ENCODE measurements at places on chromosomes 5 and 9.

DNA sequence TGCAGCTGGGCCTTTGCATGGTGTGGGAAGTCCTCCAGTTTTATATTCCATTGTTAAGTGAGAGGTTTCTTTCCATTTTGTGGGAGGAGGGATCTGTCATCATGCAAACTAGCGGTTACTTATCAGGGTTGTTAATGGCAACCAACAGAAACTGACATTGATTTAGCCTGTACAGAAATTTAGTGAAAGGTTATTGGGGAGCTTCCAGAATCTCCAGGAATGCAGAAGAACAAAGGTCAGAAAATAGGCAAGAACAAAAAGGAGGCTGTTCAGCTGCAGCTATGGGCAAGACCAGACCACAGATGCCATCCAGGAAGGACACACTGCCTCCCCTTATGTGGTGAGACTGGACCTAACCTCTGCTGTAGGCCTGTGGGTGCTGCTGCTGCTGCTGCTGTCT lies 395.8 kb downstream of the KDM4C start:
- DNase-seq, result no peak

- no peak for DNase-seq
These were observed 3.3 kb downstream of the ANKRD33B start for GRCh38 chr5:10567121-10567591.

- DNase-seq, result no peak
These were observed 378.8 kb upstream of the ZNF608 start for GRCh38 chr5:125125031-125125823.

- no peak for DNase-seq
These were observed 506.9 kb downstream of the LRRC70 start for GRCh38 chr5:63085561-63085960.

DNA sequence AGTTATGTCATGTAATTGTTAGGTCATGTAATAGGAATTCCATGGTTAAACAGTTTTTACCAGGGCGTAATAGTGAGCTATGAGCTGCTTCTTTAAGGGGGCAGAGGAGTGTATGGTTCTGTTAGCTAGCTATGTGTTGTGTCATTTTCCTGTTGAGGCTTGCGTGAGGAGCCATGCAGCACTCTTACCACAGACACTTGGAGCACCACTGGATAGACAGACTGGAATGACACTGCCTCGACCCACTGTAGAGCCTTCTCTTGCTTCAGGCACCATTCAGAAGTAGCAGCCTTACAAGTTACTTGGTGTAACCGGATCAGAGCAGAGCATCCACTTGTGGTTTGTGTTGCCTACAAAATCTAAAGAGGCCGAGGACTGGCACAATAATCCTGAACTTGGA lies 28.3 kb upstream of the STOM start:
- no peak for DNase-seq

DNA sequence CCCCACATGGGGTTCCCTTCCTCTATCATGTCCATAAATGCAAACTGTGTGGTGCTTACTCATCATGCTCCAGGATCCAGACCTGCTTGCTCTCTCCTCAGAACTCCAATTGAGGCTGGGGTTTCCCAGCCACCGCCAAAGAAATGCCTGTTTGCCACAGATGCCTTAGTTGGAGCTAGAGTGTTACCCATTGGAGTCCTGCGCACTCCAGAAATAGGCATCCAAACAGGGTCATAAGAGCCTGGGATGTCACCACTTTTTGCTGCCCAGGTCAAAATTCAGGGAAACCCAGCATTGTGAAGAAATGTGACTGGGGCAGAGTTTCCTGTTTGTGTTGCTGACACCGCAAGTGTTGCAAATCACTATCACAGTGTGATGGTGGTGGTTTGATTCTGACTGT lies 60.7 kb upstream of the SPDL1 start:
- DNase-seq, result no peak

DNA sequence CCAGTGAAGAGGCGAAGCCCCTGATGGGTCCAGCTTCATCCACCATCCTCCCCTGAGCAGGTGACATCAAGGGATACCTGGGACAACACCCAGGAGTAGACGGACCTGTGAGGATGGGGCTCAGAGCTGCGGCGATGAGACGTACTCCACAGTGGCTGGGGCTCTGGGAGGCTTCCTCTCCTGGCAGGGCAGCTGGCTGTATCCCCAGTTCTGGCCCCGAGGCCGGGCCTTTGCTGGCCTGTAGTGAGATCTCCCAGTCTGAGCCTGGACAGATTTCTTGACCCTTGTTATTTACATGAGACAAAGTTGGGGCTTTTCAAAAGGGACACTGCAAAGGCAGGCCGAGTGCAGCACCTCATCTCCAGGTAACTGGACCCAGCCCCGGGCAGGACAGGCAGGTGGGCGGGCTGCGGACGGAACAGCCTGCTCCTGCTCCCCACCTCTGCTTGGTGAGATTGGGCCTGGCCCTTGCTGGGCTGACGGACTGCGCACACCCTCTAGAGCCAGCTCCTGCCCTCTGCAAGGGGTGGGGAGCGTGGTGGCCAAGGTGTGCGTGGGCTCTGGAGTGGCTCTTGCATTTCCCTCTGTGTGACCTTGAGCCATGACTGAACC lies 23.1 kb downstream of the IER5L start:
- no peak for DNase-seq

- DNase-seq, result no peak
These were observed 31.6 kb downstream of the RETREG1 start for GRCh38 chr5:16585041-16585667.

DNA sequence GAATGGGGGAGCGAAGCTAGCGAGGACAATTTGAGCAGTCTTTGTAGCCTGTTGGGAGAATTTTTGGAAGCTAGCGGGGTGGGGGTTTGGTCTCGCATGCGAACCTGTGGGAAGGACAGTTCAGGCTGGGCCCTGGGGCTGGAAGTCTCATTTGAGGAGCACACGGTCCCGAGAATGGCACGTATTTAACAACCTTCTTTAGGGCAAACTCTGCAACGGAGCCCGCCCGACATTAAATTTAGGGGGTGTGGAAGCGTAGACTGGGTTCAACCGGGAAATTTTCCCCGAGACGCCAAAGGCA lies 35.2 kb upstream of the NFIB start:
- no peak for DNase-seq

DNA sequence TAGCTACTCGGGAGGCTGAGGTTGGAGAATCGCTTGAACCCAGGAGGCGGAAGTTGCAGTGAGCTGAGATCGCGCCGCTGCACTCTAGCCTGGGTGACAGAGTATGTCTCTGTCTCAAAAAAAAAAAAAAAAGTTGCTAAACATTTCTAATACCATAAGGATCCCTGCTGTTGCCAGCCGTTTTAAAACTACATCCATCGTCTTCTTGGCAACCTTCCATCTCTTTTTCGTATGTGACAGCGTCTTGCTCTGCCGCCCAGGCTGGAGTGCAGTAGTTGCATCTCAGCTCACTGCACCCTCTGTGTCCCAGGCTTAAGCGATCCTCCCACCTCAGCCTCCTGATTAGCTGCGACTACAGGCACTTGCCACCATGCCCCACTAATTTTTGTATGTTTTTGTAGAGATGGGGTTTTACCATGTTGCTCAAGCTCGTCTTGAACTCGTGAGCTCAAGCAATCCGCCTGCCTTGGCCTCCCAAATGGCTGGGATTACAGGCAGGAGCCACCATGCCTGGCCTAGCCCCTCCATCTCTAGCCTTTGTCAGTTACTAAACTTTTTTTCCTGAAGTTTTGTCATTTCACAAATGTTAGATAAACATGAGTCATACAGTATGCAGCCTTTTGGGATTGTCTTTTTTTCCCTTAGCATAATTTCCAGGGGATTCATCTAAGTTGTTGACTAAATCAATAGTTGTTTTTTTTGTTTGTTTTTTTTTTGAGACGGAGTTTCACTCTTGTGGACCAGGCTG lies 13.5 kb downstream of the NSD1 start:
- no peak for DNase-seq

DNA sequence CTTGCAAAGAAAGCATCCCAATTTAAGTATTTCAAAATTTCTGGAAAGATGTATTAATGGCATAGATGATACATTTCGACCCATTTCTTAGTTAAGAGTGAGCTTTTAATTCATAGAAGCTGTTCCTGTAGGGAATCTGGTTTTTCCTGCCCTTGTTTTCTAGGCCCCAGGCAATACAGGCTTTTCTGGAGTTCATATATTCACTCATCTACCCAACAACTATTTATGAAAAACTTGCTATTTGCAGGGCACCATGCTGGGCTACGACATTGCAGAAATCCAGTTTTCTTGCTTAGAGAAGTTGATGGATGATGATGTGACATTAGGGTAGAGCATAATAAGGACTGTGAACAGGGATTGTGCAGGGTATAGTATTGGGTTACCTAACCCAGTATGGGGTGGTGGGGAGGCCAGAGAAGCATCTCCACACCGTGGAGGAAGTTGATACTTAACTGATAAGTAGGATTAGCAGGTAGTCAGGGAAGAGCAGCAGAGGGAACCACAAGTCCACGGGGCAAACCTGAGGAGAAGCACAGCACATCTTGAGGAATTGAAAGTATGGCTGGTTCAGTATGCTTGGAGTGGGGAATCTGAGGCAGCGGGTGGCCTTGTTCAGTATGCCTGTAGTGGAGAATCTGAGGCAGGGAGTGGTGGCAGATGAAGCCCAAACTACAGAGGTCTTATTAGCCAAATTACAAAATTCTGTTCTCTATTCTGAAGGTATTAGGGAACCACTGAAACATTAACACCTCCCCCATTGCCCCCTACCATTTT lies 247.5 kb downstream of the ARRDC3 start:
- DNase-seq, result no peak

GRCh38 chr5:170451747-170452365 lies 52.0 kb upstream of the KCNIP1 start:
- no peak for DNase-seq

DNA sequence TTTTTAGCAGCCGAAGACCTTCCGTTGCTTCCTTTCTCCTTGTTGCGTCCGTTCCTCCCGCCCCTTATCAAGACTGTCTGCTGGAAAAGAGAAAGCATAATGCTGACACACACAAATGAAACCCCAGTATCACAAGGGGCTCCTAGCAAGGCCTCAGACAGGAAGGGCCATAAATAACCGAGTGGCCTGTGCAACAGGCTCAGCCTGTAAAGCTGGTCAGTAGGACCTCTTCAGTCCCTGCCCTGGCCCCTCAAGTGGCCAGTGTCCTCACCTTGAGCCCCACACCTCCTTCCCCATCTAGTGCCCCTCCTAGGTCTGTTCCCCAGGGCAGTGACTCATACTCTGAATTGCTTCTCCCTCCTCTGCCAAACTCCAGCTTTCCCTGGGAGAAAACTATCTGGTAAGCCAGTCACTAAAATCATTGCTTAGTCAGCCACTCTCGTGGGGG lies 174.6 kb upstream of the IL12B start:
- no peak for DNase-seq

- no peak for DNase-seq
These were observed 58.9 kb upstream of the ORM1 start for GRCh38 chr9:114263853-114264510.

GRCh38 chr5:10913841-10914240 lies 152.8 kb upstream of the DAP start:
- no peak for DNase-seq

DNA sequence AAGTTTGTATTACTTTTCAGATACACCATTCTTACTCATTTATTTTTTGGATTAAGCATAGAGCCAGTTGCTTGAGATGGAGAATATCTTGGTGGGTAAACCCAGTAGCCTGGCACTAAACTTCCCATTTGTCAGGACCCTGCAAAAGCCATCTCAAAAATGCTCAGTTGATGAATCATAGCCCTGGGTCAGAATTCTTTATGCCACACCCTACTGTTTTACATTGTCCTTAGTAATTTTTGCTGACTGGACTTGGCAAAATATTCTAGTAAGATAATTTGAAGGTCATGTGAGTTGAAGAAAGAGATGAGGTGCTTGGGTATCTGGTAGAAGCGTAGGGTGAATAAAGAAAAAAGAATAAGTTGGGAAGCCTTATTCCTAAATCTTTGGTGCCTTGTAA lies 50.7 kb downstream of the C7 start:
- DNase-seq, result no peak

- DNase-seq, result no peak
These were observed 22.2 kb downstream of the MROH2B start for GRCh38 chr5:41048986-41049385.

DNA sequence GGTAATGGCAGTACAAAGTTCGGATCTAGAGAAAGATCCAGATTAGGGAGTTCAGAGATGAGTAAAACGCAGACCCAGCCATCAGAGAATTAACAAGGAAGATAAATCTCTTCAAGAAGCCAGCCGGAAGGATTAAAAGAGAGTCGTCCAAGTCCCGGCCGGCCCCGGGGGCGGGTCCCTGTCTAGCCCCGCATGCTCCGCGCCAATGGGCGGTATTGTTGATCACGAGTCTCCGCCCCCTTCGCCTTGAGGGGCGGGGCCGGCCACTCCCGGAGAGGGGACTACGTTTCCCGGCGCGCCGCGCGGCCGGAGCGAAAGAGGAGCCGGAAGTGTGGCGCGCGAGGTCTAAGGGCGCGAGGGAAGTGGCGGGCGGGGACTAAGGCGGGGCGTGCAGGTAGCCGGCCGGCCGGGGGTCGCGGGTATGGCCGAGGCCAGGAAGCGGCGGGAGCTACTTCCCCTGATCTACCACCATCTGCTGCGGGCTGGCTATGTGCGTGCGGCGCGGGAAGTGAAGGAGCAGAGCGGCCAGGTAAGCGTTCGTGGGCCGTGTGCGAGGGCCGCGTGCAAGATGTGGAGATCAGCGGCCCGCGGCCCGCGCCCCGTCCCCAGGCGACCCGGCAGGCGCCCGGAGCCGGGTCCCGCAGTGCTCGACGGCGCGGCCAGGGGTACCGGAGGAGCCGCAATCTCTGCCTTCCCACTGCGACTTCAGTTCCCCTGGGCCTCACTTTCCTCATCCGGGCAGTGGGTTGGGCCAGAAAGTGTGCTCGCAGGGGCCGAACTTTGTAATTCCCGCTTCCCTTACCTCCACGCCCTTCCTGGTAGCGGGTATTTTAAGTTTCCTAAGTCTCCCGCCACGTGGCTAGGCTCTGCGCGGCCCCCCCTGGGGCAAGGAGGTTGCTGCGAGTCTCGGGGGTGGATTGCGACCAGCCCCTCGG lies at the start of gene TCOF1:
TSS of gene TCOF1 (plus strand) at position 372 of the 935 bp plus-strand sequence. CDS start at position 422, 50 bp downstream.
- DNase-seq, result peak; percentile 98

DNA sequence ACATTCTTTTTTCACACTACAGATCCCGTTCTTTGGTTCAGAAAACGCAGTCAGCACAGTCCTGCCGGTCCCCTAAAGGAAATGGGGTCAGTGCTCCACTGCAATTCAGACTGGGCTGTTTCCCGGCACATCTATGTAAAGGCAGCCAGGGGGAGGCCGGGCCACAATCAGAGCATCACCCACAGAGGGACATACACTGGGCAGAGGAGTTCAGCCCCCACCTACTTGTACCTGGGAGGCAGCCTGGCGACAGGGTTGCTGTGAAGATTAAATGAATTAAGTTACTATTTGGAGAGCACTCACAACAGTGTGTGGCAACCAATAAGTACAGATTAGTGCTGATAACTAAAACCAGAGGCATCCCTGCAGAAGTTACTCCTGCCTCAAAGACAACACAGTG lies 4.5 kb downstream of the PTPN3 start:
- no peak for DNase-seq

GRCh38 chr5:133397348-133397747 lies 215.0 kb downstream of the FSTL4 start:
- no peak for DNase-seq
